Stimulated activated CD4-positive, alpha-beta T cell treated with anti-CD3 and anti-CD28 coated beads, Interleukin-1b, Interleukin-23, amount 100 ng/mL, for 1 hour (primary cell): ENCODE measurements at places on chromosomes 7 and 10.

GRCh38 chr10:99555825-99556523, 23.2 kb downstream of the NKX2-3 start:
- no peak for DNase-seq

DNA sequence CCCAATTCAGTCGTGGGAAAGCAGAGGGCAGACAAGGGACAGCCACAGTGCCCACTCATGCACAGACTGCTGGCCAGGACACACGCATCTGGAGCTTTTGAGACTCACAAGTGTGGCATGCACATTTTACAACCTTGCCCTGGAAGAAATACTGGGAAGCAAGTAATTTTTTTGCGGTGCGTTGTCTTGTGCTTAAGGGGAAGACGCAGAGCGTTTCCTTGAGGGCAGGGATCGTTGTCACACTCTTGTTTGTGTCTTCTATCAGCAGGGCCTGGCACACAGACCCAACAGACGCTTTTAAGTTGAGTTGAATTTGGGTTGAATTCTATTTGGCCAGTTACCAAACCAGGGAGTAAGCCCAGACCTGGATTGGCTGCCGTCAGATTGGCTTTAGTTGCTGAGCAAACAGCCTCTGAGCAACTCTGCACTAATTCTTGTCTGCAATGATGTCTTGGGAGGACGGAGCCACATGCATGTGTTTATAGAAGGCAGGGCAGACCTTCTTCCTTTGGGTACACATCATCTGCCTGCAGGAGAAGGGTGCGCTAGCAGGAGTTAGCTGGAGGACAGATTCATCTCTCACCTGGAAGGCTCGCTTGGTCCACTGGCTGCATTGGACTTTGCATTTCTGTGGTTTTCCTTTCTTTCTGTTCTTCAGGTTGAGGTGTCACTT, 38.4 kb downstream of the IL2RA start:
- DNase-seq: no peak

DNA sequence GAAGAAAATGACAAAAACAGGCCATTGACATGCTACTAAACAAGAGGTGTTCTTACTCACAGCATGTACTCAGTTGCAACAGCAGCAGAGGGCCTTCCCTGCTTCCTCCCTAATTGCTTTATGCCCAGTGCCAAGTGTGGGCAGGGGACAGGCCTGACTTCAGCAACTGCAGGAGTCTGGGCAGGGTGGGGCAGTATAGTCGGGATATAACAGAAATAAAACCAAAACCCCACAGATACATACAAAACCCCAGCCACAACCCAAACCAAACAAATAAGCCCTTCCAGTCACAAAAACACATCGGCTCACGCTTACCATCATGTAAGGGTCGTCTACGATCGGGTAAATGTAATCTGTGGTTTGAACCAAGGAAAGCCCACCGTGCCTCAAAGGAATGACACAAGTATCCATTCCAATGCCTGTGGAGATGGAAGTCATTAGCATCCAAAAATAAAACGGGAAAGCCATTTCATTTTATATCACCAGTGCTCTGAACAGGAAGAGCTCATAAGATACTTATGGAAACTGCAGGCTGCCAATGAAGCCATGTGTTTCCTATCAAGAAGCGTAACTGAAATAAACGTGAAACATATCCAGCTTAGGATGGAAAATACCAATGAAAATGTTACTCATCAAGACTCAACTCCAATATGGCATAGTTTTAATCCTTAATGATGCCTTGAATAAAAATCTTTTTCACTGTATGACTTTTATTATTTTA, 9.5 kb downstream of the SEPHS1 start:
- no peak for DNase-seq

- DNase-seq: no peak
Observed at GRCh38 chr7:146658604-146659003, 542.0 kb downstream of the CNTNAP2 start.

DNA sequence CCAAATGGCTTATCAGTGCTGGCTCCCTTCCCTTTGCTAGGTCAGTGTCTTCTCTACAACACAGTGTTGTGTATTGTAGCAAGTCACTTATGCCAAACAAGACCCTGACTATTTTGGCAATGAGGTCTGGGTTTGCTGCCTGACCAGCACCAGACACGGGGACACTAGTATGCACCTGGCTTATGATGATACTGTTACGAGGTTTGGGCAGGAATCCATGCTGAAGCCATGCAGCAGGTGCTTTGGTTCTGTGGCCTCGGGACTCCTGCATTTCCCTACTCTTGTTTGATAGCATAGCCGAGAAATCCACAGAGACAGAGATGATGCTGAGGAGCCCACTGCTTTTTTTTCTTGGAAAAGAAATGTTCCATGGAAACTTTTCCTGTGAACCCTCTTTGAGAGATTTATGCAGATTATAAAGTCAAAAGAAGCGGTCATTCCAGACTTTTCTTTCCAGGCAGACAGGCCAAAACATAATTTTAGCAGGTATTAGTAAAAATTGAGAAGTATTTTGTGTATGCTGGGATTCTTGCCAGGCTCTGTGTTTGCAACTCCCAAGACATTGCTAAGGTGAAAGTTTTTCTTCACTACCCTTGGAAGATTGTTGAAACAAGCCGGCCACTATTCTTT, 291.1 kb downstream of the BBS9 start:
- DNase-seq: no peak

DNA sequence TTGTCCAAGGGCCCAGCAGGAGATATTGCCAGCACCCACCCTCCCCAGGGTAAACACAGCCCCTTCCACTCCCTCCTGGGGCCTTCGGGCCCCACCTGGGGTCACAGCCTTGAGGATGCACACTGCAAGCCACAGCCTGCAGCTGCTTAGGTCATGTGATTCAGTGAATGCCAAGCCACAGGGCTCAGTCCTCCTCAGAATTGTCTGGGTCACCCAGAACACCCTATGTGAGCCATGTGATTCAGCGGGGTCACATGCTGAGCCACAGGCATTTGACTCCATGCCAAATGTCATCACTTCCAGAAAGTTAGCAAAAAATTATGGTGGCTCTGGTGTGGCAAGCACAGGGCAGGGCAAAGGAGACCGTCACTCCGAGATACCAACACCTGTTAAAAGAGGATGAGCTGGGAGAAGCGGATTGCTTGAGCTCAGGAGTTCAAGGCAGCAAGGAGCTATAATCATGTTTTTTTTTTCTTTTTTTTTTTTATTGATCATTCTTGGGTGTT, 17.2 kb upstream of the PSAP start:
- no peak for DNase-seq

- no peak for DNase-seq
Observed at GRCh38 chr10:103044942-103045489, 126.9 kb downstream of the CNNM2 start.

- DNase-seq: no peak
Observed at GRCh38 chr10:99527526-99528493, 4.9 kb upstream of the NKX2-3 start.

GRCh38 chr7:83475420-83475819, 173.5 kb downstream of the SEMA3E start:
- DNase-seq: no peak

GRCh38 chr7:44375236-44375699, 49.9 kb upstream of the CAMK2B start:
- DNase-seq: no peak

DNA sequence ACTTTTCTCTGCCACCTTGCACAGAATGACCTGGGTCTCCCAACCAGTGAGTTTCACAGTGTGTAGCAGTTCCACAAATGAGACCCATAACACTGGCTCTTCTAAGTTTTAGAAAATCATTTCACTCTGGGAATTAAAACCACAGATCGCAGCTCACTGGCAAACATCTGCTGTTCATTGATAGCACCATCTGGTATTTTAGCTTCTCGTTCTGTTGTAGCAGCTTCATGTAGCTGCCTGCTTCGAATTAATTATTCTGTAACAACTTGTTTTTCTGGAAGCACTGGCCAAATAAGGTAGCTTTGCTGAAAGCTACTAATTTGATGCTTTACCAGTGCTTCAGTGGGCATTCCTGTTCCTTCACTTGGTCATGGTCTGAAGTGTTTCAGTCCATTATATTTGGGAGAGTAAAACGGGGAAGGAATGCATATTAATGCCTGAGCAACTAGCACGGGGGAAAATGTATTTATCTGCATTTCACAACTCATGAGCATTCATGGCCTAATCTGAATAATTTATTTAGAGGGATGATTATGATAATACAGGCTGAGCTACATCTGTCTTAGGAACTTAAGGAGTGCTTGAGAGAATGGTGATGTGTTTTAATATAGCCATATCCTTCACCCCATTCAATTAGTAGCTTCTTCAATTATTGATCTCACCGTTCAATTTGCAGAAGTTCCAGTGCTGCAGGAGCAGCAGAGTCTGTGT, 447.4 kb downstream of the XPNPEP1 start:
- no peak for DNase-seq

- no peak for DNase-seq
Observed at GRCh38 chr7:16071246-16071857, 350.0 kb downstream of the CRPPA start.

GRCh38 chr7:136637813-136638212, 230.6 kb upstream of the CHRM2 start:
- DNase-seq: no peak

DNA sequence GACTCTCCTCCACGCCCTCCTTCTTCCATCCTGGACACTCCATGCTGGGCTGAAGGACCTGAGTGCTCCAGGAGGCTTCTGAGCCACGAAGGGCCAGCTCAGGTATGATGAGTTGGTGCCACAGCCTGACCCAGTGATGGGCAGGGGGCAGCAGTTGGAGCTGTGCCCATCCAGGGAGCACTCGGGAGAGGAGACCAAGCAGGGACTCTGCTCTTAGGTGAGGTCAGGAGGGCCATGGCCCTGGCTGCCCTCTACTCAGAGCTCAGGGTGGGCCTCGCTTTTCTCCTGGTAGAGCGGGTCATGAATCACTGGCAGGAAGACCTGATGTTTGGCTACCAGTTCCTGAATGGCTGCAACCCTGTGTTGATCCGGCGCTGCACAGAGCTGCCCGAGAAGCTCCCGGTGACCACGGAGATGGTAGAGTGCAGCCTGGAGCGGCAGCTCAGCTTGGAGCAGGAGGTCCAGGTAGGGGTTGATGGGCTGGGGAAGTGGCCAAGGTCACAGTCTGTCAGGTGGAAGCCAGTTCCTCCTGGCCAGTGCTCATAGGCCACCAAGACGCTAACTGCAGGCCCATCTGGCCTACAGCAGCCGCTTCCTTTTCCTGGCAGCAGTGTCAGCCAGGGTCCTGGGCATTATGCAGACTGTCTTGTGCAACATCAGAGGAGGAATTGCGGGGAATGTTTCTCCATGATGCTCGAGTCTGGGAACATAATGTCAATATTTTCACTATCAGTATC, 50.8 kb downstream of the ALOX5 start:
- no peak for DNase-seq

GRCh38 chr10:132646443-132647097, 109.0 kb downstream of the INPP5A start:
- no peak for DNase-seq
